Activated effector memory CD4-positive, alpha-beta T cell treated with Interleukin-2 at 50 U/mL for 16 hours (primary cell): ENCODE measurements at places on chromosomes 4 and X.

DNA sequence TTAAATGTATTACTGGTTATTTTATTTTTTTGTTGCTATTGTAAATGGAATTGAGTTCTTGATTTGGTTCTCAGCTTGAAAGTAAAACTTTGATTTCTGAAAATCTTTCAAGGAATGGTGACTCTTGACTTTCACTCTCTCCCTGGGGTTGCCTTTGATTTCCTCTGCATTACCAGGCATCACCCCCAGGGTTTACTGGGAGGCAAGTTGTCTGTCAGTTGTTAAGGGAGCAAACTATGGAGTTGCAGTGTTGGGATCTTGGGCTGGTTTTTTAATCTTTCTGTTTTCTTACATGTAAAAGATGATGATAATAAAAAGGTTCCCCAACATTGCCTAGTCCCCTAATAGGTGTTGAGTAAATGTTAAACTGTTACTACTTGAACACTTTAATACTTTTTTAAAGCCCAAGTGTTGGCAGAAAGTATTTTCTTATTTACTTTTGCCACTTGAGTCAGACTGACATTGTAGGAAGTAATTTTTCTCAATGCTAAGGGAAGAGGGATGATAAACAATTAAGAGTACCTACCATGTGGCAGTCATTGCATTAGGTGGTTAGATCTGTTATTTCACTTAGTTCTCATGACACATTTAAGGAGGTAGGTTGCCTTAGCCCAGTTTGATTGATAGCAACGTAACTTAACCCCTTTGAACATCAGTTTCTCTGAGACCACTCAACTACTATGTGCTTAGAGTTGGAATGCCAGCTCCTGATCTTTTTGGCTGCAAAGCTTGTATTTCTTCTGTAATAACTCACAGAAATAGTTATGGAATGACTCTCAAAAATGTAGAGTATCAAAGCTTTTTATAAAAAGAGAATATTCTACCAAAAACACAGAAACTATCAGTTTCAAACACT is 67.1 kb downstream of the DCLK2 start:
- DNase-seq, result no peak

DNA sequence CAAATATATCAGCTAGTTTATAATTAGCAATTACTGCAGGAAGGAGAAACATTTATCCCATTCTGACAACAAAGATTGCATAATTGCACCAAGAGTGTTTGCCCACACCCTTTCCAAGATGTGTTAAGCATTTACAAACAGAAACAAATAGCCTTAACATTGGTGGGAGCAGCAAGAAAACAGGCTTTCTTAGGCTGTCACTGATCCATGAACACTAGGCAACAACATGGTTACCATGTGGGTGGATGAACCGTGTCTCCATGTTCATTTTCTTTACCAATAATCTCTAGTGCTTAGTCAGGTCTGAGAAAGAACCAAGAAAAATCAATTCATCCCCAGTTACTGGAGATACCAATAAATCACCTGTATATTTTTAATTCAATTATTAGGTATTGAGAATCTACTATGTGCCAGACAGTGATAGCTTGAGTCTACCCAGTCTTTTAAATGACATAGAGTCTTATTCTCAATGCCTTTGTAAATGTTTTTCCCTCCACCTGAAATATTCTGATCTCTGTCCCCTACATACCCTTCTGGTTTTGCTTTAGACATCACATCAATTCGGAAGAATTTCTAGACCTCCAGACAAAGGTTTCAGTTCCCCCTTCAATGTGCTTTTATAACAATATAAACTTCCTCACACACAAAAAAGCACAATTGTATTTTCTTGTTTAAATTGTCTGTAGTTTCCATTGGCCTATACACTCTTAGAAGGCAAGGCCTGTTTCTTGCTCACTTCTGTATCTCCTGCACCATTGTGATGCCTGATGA is 286.6 kb downstream of the PPP1R2C start:
- DNase-seq, result no peak

- DNase-seq, result no peak
Observed at GRCh38 chr4:89203902-89204301, 92.6 kb downstream of the TIGD2 start.

DNA sequence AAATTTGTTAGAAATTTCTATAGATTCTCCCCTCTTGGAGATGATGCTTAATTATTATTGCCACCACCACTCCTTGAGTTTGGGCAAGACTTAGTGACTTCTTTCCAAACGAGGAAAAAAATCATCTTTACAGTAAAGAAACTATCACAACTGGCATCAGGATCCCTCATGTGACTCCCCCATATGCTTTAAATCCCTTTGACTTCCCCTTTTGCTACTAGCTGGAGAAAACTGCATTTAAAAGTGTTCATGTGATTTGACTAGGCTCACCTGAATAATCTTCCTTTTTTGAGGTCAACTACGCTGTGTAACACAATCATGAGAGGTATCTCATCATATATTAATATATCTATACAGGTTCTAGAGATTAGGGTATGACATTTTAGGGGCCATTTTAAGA is 30.3 kb upstream of the ENOX2 start:
- no peak for DNase-seq

DNA sequence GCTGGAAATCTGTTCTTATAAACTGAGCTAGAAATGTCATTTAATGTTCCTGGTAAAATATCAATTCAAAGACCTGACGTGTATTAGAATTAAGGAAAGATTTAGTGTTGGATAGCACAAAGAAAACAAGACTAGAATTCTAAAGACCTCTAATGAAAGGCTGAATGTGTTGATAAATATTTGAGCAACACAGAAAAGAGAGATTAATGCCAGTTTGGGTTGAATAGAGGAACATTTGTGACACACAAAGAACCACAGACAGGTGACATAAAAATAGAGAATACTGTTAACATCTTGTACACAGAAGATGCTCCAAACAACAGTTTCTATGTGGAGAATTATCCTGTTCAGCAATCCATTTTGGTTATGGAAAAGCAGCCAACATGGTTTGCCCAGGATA is 222.1 kb upstream of the GALNT7 start:
- no peak for DNase-seq

DNA sequence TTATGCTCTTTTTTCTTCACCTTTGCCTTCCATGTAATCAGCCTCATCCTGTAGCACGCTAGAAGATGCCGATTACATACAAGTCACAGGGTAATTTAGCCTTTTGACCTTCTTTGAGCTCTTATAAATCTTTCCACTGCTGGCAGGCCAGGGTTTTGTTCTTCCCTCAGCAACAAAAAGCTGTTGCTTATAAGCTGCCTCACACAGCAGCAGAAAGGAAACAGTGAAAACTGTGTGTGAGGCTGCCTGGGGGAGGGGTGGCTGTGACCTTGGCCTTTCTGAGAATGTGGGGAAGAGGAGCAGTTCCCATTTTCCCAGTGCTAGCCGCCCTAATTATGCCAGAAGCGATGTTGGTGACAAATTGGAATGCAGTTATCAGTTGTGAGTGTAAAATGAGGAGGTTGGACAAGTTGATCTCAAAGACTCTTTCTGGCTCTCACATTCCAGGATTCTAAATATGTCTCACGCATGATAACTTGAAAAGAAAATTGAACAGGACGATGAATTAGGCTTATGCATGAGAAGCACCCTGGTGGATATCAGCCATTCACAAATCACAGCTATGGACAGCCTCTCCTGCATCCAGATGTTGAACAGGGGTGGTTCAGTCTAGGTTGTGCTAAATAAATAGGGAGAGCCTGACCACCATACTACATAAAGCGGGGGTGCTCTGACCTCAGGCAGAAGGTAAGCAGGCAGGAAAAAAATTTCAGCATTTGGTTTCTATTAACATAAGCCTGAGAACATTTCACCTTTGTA is 25.7 kb downstream of the SLITRK2 start:
- DNase-seq, result no peak

DNA sequence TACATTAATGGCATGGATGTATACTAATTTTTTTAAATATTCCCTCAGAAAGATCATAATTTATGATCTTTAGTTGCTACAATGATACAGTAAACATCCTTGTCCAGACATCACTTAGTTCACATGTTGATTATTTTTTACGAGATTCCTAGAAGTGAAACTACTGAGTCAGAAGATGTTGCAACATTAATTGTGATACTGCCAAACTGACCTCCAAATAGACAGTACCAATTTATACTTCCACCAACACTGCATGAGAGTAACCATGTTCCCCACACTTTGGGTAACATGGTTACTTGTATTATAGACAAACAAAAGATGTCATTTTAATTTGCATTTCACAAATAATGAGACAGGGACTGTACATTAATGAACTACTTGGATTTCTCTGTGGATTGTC is 19.6 kb downstream of the RCHY1 start:
- no peak for DNase-seq

- DNase-seq, result no peak
Observed at GRCh38 chr4:131430302-131430701, 1718.8 kb upstream of the PCDH10 start.

- no peak for DNase-seq
Observed at GRCh38 chr4:164442180-164442579, 311.8 kb upstream of the SMIM31 start.

GRCh38 chr4:93182722-93183121 is 645.8 kb upstream of the ATOH1 start:
- DNase-seq, result no peak

DNA sequence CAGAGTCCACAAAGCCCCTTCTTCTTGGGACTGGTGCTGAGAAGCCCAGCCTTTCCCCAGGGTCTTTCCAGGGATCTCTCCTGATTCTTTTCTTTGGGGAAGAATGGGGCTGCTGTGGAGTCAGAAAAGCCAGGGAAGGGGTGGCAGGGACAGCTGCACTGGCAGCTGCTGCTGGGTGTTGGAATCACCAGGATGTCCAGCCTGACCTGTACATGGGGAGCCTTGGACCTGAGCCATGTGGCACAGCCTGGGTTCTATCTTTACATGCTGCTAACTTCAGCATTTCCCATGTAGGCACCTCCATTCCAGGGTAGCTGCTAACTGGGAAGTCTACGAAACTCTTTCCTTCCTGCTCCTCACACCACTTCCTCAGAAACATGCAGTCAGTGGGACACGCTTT is 36.0 kb downstream of the MED28 start:
- no peak for DNase-seq

GRCh38 chr4:30714408-30715031 is 5.6 kb upstream of the PCDH7 start:
- no peak for DNase-seq

- DNase-seq, result peak; percentile 2
Observed at GRCh38 chr4:71187404-71188155, 151.2 kb upstream of the SLC4A4 start.

GRCh38 chr4:20520901-20521300 is 179.4 kb upstream of the PACRGL start:
- no peak for DNase-seq

DNA sequence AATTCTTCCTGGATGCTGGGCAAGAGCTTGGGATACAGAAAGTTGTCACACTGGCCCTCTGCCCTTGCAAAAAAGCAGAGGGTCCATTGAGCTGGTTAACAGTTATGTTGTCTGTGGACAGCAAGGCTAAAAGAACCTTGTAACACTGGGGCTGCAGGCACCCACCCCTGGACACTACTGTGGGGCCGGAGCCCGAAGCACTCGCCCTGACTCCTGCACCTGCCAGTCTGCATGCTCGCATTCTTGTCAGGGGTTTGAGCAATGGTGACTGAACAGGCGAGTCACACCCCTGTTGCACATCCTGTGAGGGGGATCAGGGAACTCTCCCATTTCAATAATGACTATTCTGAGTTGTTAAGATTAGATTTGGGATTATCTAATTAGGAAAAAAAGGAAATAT is 23.6 kb downstream of the ADH4 start:
- no peak for DNase-seq

DNA sequence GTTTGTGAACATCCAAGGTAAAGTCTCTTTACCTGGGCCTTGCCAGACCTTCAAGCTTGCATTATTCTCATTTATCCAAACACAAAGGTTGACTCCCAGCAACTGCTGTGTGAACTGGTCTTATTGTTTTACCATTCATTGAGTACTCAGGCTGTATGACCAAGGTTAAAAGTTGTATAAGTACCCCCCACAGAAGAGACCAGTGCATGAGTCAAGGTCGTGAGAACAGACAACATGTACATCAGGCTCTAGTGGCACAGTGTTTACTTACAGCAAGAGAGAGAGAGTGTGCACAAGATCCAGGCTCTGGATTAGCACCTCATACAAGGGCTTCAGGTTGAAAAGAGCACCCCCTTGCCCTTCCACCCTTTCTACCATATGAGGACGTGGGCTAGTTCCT is 77.4 kb upstream of the EFNB1 start:
- DNase-seq, result no peak

GRCh38 chr4:70908993-70909556 is 6.9 kb downstream of the MOB1B start:
- DNase-seq, result no peak

DNA sequence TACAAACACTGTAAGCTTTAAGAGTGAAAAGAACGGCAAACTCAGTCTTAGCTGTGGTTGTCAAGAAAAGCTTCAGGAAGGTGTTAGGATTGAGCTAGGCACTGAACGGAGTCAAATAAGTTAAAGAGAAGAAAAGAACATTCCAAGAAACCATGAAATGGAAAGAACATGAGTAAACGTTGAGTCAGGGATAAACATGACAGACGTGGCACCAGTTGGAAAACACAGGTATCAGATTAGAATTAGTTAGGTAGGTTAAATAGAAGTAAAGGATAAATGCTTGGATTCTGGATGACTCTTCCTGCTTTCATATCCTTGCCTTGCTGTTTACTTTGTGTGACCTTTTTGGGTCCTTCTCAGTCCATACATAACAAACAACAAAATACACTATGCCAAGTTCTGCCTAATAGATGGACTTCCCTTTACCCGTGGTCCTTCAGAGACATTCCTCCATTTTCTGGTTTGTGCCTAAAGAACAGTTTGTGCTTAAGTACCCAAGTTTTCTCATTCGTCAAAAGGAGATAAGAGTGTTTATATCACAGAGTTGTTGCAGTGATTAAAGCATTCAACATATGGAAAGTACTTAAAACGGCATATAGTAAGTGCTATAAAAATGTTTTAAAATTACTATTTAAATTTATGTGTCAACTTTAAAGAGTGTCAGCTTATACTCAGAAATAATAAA is 446.9 kb downstream of the TMA16 start:
- no peak for DNase-seq

GRCh38 chr4:39936565-39937418 is 40.9 kb downstream of the PDS5A start:
- no peak for DNase-seq

DNA sequence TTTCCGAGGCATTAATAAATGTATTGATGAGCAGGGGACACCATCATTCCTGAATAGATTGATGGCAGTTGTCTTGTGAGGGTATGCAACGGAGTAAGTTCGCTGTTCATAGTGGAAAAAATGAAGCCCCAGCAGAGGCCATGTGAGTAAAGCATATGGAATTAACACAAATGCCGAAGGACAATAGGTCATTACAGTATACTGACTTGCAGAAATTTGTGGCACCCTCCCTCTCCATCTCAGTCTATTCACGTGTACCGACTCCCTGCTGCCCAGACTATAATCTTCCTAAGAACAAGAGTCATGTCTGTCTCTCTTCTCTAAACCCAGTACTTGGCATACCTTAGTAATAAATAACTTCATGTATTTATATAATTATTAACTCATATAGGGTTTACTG is 47.1 kb upstream of the PCDH10 start:
- no peak for DNase-seq

DNA sequence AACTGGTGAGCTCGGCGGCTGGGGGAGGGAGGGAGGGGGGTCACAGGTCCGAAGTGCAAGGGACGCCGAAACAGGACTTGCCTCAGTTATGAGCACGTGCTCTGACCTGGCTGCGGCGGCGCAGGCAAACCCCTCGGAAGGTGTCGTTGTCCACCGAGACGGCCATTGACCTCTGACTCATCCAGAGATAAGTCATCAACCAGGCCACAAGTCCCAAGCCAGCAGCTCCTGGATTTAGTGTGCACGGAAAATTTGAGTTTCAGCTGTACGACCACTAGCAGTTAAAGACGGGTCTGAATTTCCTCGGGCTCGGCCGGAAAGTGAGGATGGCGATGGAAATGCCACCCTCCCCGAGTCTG is 674 bp downstream of the SH3D19 start:
- DNase-seq, result no peak
